ENCODE measurements at places on chromosomes 4 and X.

DNA sequence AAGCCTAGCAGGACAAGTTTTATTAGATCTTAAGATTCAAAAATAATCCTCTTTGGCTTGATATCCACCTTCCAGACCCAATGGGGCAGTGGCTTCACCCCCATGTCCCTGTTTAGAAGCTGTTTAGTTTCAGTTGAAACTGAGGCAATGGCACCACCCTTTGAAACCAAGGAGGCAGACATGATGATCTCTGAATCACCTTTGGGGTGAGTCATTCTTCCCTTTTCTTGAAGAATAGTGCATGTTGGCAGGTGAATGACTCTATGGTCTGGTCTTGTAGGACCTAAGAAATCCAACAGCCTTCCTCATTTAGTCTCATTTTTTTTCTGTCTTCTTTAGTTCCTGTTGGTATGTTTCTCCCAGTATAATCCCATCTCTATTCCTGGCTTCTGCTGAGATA is 29.5 kb upstream of the BMP15 start:
- DNase-seq: no peak

GRCh38 chr4:169952236-169953002 is 73.8 kb downstream of the MFAP3L start:
- DNase-seq: no peak

DNA sequence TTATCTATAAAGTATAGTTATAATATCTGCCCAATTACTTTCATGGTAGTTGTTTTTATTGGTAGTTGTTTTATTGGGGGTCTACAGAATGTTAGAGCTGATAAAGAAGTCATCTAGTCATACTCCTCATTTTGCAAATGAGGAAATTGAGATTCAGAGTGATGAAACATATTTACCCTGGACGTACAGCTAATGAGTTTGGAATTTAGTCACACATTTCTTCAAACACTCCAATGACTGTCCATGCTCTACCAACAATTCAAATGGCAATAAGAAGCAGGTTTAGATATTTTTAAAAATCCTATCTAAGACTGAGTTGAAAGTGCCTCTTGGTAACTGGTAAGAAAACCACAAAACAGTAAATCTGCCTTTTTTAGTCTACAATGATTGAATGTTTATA is 98.2 kb downstream of the MAGEC1 start:
- DNase-seq: no peak

DNA sequence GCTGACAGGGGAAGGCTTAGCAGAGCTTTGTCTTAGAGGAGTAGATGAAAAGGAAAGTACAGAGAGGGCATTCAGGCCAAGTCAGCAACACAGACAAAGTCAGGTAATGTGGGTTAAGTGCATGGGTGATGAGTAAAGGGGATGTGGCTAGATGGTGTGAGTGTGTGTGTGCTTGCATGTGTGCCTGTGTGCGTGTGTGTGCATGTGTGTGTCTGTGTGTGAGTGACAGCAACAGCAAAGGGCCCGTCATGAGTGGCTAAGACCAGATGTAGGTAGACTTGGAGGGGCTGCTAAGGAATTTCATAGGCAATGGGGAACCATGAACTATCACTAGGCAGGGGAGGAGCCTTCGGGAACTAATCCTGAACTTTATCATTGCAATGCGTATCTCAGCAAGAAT is 2.2 kb upstream of the GPR78 start:
- no peak for DNase-seq

- no peak for DNase-seq
Measured at GRCh38 chr4:148962539-148963290, 520.5 kb upstream of the NR3C2 start.

DNA sequence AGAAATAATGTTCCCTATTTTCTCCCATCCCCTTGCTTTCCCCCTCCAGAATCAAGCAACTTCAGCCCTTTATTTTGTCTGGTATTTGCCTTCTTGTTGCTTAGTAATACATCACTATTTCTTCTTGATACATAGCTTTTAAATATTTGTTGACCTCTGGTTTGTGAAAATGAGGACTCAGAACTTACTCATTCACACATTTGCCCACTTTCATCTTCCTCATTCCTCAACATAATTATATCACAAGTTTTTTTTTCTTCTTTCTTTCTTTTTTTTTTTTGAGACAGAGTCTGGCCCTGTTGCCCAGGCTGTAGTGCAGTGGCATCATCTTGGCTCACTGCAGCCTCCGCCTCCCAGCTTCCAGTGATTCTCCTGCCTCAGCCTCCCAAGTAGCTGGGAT is 28.9 kb upstream of the NDUFC1 start:
- DNase-seq: no peak

DNA sequence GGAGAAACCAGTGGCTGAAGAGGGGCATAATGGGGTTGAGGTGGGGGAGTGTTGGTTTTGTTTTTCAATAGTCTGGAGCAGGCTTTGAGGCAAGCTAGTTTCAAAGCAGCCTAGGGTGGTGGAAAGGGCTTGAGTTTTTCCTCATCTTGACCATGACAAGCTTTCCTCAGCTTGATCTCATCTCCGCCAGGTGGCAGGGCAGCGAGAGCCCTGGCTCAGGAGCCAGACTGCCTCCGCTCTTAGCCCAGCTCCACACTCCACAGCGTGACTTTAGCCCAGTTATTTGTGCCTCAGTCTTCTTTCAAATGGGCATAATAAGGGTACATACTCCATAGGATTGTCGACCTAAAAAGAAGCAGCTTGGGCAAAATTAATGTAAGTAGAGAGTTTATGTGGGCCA is 29.9 kb upstream of the SOWAHD start:
- DNase-seq: no peak

- no peak for DNase-seq
Measured at GRCh38 chrX:150238632-150239382, 124.3 kb upstream of the MAMLD1 start.

DNA sequence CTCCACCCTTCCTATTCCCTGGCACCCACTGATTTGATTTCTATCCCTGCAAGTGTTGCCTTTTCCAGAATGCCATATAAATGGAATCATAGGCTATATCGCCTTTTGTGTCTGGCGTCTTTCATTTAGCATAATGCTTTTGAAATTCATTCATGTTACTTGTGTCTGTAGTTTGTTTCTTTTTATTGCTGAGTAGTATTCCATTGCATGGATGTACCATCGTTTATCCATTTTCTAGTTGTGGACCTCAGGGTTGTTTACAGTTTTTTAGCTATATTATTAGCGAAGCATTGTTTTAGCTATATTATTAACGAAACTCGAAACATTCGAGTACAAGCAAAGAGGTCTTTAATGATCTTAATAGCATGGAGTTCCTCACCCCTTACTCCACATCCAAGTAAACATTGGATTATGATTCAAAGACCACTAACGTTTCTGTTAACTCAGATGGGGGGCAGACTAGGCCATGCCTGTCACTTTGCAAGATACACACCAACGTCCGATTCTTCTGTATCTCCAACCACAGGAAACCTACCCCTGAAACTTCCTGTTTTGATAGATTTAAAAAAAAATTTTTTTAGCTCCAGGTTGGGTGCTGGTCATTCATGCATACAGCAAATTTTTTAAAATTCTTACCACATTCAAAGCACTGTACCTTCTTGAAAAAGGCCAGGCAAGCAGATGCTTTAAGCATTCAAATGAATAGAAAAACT is 1.1 kb downstream of the DCK start:
- no peak for DNase-seq

DNA sequence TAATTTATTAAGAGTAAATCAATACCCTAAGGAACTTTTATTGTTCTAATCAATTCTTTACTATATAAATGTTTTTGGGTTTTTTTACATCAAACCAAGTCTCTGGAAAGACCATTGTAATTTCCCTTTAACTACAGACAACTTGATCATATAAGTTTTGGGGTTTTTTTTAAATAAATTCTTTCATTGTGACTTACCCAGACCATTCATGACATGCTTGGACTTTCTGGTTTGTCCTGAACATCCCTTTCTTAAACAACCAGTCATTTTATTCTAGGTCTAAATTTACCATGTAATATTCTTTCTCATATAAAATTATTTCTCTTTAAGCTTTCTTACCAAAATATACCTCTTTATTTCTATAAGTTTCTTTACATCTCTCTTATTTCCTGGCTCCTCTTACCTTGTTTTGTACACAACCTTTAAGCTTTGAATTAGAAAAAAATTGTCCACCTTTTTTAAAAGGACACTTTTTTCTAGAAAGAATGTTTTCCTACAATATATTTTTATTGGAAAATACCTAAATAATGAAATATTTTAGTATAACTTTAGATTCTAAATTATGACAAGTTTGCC is 8.4 kb downstream of the CNGA1 start:
- no peak for DNase-seq

- DNase-seq: peak; percentile 14
Measured at GRCh38 chr4:26088433-26088928, 174.5 kb downstream of the SMIM20 start.

DNA sequence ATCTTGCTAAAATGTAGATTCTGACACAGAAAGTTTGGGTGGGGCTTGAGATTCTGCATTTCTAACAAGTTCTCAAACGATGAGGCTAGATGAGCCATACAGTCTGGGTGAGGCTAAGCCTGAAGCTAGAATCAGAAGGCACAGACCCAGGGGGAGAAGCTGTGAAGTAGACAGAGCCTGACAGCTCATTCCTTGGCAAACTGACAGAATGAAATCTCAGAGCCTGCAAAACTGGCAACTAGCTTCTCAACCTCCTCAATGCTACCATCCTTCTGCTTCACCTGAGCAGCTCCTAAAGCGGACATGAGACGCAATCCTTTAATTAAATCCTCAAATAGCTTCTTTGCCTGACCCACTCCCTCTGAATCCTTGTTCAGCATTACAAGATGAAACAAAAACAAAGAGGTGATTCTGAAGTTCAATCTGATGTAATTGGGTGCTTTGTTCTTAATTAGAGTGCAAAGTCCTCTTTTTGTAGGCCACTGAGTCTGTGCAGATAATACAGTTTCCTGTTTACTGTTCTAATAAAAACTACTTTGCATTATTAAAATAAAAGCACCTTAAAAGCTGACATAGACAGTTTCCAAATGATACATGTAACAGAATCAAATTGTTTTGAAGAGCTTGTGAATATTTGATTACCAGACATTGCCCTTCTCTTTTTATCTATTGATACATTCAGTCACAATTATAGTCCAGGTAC is 71.0 kb upstream of the BMP2K start:
- no peak for DNase-seq

DNA sequence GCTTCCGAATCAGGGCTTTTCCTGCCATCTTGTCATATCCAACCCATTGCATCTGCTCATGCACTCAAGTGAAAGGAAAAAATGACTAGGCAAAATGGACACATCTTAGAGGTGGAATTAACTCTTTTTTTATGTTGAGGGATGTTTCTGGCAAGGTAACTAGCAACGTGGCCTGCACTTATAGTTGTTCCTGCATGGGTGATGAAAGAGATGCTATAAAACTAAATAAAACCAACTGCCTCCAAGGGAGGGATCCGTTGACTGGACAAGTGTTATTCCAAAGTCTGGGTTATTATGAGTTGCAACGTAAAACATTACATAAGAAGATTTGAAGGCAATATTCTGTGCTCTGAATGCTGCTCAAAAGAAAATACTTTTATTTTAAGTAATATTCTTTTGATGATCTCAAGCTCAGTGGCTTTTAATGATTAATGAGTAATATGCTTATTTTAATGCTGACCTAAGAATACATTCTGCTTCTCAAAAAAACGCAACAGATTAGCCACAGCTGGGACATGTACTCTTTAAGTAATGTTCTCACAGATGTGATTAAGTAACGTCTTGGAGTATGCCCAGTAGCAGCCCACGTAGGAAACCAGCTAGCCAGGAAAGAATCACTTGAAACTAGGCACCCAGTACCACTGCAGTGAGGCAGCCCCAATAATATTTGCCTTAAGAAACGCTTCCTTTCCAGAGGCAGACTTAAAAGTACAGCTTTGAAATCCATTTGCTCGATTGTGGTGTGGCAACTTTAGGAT is 27.4 kb downstream of the KLF3 start:
- DNase-seq: no peak

DNA sequence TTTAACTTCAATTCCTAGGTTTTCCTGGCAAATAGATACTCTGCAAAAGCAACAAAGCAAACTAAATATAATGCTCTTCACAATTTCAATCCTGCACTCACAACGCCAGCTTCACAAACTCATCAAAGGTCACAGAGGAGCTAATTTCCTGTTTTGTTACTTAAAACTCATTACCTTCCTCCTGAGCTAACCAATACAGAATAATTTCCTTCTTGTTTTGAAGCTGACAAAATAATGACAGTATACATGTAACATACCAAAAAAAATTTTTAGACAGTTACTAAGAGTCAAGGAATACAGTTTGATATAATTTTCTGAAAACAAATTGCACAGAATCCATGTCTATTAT is 17.9 kb downstream of the CNOT6L start:
- DNase-seq: no peak

Measured in effector memory CD4-positive, alpha-beta T cell (primary cell).